ENCODE measurements at places on chromosomes 7 and 10.

- DNase-seq, result no peak
Measured at GRCh38 chr10:44164251-44164956, 220.5 kb downstream of the CXCL12 start.

GRCh38 chr10:5071411-5072198 is 22.6 kb upstream of the AKR1C3 start:
- DNase-seq, result no peak

- DNase-seq, result no peak
Measured at GRCh38 chr10:72292223-72292691, 18.5 kb downstream of the DDIT4 start.

GRCh38 chr10:35355971-35356724 is 19.8 kb downstream of the CCNY start:
- DNase-seq, result no peak

DNA sequence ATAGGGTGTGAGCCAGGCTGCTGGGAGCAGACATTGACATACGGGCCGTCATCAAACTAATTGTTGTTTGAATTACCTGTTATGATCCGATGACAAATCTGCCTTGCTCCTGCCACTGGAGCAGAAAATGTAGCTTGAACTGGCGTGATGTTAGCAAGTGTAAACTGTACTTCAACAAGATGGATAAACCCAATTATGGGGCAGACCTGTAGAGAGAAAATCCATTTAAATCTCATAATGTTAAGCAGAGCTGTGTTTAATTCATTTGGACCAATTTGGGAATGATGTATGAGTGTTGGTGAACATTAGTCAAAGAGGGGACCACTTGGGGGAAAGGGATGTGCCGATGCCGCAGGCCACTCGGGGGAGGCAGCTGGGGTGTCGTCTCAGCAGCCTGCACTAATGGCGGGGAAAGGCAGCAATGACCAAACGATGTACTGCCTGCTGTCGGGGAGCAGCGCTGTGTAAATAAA is 27.4 kb downstream of the TCF7L2 start:
- no peak for DNase-seq

GRCh38 chr10:16384021-16384420 is 52.8 kb upstream of the PTER start:
- DNase-seq, result no peak

GRCh38 chr7:35970458-35970857 is 169.6 kb downstream of the SEPTIN7 start:
- DNase-seq, result no peak

DNA sequence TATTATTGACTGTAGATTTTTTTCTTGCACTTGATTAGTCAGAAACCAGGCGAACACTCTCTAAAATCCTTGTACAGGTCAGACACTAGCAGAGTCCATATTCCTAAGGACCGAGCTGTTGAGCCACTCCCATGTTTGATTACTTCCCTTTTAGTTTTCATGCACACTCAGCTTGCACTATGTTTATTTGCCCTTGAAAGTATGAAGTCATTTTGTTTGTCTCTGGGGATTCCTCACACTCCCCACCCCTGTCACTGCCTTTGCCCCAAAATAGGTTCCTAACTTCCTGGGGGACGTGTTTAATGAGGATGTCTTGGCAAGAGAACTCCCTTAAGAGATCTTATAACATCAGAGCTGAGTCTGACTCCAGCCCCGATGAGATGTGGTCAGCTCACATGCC is 182.1 kb downstream of the EVX1 start:
- no peak for DNase-seq

GRCh38 chr10:110822712-110823311 is 48.9 kb upstream of the PDCD4 start:
- DNase-seq, result no peak

- DNase-seq, result no peak
Measured at GRCh38 chr10:17227367-17228090, 512 bp upstream of the VIM start.

DNA sequence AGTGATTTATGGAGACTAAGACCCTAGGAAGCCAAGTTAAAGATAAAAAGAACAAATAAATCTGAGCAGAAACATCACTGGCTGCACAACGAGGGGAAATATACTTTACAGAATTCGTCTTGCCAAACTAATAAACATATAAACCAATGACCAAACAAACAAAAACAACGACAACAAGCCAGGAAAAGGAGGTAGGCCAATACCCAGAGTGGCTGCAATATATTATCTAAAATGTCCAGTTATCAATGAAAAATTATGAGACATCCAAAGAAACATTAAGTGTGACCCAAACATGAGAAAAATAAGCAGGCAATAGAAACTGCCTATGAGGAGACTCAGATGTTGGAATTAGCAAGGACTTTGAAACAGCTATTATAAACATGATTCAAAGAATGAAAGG is 81.0 kb downstream of the PKD1L1 start:
- DNase-seq, result no peak

DNA sequence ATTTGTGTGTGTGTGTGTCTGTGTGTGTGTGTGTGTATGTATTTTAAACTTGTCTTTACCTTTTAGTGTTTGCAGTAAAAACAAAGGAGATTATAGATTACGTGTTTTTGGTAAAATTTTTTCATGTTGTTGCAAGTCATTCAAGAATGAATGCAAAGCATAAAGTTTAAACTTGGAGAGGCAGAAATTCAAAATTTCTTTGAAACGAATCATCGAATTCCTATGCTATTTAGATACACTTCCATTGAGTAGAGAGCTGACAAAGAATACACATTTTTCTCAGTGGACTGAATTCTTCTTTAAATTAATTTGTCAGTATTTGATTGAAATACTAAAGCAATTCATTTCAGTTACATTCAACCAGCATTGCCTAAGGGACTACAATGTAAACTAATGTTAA is 66.0 kb upstream of the HDAC9 start:
- no peak for DNase-seq

- no peak for DNase-seq
Measured at GRCh38 chr7:127781081-127781480, 129.1 kb downstream of the SND1 start.

DNA sequence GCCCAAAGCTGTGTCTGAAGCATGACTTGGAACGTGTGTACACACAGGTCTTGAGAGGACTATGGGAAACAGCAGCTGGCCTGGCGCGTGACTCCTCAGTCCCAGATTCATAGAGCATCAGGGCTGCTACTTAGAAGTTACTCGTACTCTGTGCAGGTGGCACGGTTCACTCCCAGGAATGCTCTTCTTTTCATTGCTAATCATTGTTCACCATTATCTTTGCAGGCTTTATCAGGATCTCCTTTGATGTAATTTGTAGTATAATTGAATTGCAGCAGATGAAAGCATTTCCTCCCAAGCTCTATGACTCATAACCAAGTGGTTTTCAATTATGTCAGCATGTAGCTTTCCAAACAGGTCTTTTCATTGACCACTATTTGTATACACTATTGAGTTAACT is 938.9 kb downstream of the NRG3 start:
- no peak for DNase-seq

DNA sequence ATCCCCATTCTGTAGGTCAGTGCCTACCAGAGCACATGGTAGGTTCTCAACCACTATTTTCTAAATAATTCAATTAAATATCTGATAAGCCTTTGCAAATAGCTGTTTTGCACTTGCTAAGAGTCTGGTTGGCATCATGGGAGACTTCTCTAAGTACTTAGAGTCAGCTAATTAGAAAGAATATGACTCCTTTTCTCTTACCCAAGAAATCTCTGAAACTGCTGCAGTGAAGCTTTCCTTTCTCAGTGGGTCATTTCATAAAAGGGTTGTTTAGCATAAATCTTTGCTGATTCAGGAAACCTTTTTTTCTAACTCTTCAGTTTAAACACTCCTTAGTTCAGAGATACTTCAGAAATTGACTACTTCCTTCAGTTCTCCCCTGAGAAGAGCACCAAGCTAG is 438.9 kb downstream of the ADRA2A start:
- DNase-seq, result no peak

- DNase-seq, result no peak
Measured at GRCh38 chr10:52409928-52410327, 95.8 kb downstream of the DKK1 start.

GRCh38 chr10:119776536-119776935 is 50.7 kb downstream of the INPP5F start:
- DNase-seq, result no peak

- DNase-seq, result no peak
Measured at GRCh38 chr7:148332191-148333186, 258.1 kb upstream of the C7orf33 start.

GRCh38 chr10:71332466-71332865 is 13.4 kb downstream of the SLC29A3 start:
- DNase-seq, result no peak

DNA sequence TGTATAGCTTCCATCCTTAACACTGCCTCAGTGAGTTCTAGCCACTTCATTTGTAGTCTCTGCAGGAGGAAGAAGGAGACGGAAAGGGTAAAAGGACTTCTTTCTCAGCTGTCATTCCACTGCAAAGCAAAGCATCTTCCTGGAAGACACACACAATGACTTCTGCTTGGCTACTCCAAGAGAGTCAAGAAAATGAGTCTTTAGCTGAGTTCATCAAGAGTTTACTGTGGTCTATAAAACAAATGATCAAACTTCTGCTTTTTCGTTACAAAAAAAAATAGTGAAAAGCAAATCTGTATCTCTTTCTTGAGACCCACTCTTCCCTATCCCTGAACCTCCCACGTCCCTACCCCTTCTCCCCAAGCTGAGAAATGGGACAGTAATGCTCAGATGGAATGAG is 205.0 kb upstream of the AHR start:
- DNase-seq, result no peak

- DNase-seq, result no peak
Measured at GRCh38 chr10:42783181-42783549, 570 bp downstream of the BMS1 start.

DNA sequence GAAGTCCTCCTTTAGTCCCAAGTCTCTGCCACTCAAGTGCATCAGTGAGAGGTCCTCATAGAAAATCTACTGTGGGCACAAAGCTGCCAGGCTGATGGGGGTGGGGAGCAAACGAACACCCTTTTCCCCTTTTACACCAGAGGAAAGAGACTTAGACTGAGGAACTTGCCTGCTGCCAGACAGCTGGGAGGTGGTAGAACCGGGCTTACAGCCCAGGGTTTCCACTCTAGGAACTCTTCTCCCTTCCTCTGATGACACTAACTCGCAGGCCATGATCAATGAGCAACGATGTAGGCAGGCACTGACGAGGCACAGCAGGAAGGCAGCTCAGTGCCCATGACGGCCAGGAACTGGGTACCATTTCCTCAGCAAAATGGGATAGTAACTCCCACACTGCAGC is 11.0 kb upstream of the SH2D4B start:
- no peak for DNase-seq

GRCh38 chr7:150973571-150974451 is 4.3 kb downstream of the KCNH2 start:
- no peak for DNase-seq

- no peak for DNase-seq
Measured at GRCh38 chr7:115191526-115191925, 269.6 kb downstream of the MDFIC start.

GRCh38 chr10:116256752-116257259 is 16.2 kb downstream of the GFRA1 start:
- no peak for DNase-seq

GRCh38 chr10:74855027-74855426 is 28.6 kb downstream of the KAT6B start:
- DNase-seq, result no peak

DNA sequence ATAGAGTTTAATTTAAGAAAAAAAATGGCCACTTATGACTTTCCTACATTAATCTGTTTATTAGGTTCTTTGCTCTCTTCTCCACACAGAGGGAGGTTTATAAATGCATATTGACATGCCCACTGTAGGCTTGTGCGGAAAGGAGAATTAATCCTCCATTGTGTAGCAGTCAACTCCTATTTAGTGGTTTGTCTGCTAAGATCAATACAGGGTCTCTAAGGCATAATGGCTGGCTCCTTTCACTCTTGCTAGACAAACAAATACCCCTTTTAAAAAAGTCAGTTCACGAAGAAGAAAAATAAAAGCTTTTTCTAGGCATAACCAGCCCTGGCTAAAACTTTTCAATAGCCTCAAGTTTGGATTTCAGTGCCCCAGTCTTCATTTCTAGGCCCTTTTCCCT is 141.6 kb downstream of the TSPAN12 start:
- DNase-seq, result no peak

DNA sequence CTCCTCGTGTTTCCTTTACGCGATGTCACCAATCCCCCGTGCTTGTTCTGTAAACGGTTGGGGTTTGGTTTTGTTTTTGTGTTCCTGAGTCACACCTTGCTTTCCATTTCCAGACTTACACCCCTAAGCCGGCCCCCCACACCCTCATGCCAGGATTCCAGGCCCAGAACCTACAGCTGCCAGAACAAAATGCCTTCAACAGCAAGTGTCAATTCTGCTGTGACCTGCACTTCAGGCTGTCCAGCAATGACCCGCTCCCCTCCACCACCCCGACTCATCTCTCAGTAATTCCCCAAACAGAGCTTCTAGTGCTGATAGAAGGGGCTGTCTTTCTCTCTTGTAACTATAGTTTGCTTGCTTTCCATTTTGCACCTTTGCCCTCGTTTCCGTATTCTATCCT is 722.1 kb upstream of the CELF2 start:
- DNase-seq, result no peak

- DNase-seq, result no peak
Measured at GRCh38 chr7:155458111-155458877, at the start of gene EN2. Gene EN2 (plus strand): TSS chr7:155458129. CDS start chr7:155458378, 249 bp downstream.

DNA sequence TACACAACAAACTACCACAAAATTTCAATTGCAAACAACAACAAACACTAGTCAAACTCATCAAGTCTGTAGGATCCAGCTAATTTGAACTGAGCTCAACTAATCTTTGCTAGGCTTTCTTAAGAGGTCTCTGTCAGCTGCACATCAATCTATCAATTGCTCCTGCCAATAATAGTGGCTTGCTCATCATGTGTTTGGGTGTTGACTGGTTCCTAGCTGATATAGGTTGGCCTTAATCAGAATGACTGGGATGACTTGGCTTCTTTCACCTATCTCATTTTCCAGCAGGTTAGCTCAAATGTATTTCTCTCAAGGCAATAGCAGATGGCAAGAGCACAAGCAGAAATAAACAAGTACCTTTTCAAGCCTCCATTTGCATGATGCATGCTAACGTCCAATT is 370.3 kb upstream of the NFE2L3 start:
- DNase-seq, result no peak

- no peak for DNase-seq
Measured at GRCh38 chr10:103479135-103479534, at the start of gene CALHM3. Gene CALHM3 (minus strand): TSS chr10:103479240. CDS start chr10:103479032, 208 bp downstream.

GRCh38 chr7:32890010-32890792 is 1.4 kb downstream of the KBTBD2 start:
- peak; percentile 13 for DNase-seq

Data from activated gamma-delta T cell treated with anti-CD3 and anti-CD28 coated beads, Interleukin-2, amount 50 U/mL, for 16 hours (primary cell).